Activated CD8-positive, alpha-beta memory T cell treated with anti-CD3 and anti-CD28 coated beads, Interleukin-2, amount 50 U/mL, for 4 hours (primary cell): ENCODE measurements at places on chromosomes 2 and 18.

DNA sequence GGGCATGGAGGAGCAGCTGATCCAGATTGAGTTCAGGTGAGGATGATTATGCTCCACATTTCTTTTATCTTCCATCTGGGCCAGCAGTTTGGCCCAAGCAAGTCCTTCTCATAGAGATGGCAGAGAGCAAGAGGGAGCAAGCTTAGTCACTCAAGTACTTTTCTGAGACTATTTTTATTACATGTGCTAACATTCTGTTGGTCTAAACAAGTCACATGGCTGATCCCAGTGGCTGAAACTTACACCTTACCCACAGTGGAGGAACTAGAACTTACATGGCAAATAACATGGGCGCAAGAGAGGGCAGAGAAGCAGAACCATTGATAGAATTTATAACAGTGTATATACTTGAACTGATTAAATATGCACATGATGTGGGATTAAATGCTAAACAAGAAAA lies 105.7 kb downstream of the KYNU start:
- DNase-seq, result no peak

GRCh38 chr2:176891857-176892256 lies 320.7 kb upstream of the HNRNPA3 start:
- DNase-seq, result no peak

DNA sequence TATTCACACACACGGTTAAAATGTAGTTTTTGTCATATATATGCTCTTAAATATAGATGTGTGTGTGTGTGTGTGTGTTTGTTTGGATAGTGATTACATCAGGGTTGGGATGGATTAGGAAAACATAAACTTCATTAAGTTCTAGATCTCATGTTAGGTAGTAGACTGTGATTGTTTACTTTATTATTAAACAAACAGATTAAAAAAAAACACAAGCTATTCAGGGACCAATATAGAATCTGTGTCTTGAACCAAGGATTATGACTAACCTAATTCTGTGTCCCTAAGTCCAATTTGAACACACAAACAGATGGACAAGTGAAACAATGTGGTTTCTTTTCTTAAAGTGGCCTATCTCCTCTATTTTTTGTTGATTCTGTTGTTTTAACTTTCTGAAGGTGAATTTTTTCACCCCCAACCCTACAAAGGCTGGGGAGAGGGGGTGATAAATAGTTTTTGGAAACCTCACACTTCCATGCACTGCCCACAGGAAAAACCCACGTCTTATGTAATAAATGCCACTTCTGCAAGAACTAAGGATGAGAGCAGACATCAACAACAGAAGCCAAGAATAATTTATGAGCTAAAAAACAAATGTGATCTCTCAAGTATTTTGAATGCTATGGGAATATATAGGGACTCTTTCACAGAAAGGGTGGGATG lies 40.7 kb downstream of the IL1R2 start:
- DNase-seq, result no peak

GRCh38 chr2:68487773-68488355 lies 20.5 kb downstream of the APLF start:
- DNase-seq, result no peak

DNA sequence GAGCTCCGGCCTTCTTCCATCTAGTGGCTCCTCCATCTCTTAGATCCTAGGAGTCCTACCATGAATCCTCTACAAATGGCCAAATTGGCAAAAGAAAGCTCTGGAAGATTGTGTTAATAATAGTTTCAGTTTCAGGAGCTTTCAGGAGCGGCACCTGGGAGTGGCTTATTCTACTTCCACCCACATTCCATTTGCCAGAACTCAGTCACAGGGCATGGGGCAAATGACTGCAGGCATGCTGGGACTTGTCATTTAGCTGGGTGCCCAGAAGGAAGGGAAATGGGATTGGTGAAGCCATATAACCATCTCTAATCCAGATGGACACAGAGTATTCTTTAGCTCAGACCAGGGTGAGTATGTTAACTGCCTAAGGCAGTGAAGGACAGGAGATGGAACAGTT lies 3.6 kb upstream of the LRATD1 start:
- no peak for DNase-seq
